ENCODE measurements at places on chromosomes 12 and 14. TPM values are rescaled to one million over a fixed set of nuclear protein-coding genes. Genes with fewer than 3 reads are reported as not detected.

The MED6 gene
- 58.2 TPM for total RNA-seq

The CISTR gene
- total RNA-seq: not detected

The DBX2 gene
- total RNA-seq: not detected

The TSPAN19 gene
- total RNA-seq: not detected

The ACACB gene
- 12.9 TPM for total RNA-seq

The KRT80 gene
- not detected for total RNA-seq

The PTPRR gene
- total RNA-seq: not detected

The RPAP3 gene
- 57.4 TPM for total RNA-seq

- no peak for DNase-seq
Observed at GRCh38 chr14:81618695-81619094, 85.0 kb upstream of the SEL1L start.

- DNase-seq: peak; percentile 9
Observed at GRCh38 chr12:4118017-4118510, 155.5 kb upstream of the CCND2 start.

DNA sequence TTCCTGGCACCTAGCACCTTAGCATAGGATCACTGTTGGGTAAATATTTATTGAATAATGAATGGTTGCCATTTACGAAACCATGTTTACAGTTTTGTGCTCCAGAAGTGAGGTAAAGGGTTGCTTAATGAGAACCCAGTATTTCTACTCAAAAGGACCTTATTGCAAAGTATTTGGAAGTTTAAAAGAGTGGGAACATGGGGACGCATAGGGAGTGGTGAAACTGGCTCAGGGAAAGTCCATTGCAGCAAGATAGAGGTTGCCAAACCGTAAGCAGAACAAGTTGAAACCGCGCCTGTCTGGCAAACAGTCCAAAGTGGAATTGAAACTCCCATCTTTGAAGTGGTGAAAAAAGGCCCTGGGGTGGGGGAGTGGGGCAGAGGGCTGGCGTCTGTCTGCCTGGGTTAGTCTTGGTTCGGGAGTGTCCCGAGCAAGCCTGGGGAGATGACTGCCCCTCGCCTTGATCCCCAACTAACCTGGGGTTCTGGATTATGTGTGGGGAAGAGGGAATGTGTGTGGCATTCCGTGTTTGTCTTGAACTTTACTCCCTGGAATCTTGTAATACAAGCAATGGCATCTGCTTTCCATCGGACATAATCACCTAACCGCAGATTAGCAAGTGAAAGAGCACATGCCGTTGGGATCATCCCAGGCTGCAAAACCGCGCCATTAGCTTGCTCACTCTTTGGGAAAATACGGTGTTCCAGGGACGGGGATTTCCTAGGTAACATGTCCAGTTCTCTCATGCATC, 7.2 kb downstream of the ALDH2 start:
- no peak for DNase-seq

- DNase-seq: no peak
Observed at GRCh38 chr12:12267742-12268200, 927 bp upstream of the LRP6 start.

DNA sequence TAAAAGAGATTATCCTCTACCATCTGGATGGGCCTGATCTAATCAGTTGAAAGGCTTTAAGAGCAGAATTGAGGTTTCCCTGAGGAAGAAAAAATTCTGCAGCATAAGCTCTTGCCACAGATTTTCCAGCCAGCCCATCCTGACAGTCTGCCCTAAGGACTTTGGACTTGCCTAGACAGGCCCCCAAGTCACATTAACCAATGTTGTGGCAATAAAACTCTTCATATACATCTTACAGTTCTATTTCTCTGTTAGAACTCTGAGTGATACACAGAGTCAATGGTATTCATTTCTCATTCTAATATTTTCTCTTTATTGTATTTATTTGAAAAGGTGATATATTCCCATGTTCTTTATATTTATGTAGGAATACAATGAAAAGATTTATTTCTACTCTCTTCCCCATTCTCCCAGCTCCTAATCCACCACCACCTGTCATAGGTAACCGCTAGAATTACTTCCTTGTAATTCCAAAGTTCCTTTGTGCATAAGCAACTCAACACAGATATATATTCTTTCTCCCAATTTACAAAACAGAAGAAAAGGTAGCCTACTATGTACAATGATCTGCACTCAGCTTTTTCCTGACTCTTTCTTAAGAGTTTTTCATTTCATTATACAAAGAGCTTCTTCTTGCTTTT, 182.1 kb downstream of the CAPZA3 start:
- no peak for DNase-seq

DNA sequence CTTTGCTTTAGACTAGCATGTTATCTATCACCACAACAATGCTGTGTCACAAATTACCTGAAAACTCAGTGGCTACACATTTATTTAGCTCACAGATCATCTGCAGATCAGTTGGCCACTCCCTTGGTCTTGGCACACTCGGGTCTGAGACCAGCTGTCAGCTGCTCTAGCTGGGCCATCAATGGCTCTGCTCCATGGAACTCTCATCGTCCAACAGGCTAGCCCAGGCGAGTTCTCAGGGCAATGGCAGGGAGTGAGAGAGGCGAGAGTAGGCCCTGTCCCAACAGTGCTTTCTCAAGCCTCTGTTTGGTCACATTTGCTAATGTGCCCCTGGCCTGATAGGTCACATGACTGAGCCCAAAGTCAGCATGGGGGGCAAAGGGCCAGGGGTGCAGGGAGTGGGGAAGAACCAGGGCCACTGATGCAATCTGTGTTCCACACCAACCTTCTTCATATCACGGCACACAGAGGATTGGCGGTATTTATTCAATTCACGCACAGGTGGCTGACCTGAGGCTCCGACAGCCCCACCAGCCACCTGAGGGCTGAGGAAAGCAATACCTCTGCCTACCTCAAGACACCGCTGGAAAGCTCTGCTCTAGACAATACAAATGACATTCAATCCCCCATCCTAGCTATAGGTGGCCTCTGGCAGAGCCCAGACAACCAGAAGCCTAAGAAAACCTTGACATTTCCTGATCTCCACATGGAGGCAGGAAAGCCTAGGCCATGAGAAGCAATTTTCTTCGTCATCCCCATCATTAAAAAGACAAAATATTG, 82.5 kb downstream of the NT5DC3 start:
- DNase-seq: no peak

GRCh38 chr14:50400461-50400860, 3.8 kb upstream of the CDKL1 start:
- no peak for DNase-seq

DNA sequence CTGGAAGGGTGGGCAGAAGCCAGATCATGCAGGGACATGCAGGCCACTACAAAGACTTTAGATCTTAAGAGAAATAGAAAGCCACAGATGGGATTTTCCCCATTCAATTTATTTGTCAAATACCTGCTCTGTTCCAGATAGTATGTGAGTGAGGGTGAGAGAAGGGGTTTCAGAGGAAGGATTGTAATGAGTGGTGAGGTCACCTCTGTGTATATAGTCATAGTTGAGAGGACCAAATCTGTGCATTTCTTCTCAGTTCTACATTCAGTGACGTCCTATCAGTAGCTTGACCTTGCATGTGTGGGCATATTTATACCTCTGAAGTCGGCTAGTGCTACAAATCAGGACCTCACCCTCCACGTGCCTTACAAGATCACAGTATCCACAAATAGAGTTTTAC, 31.2 kb upstream of the RBM19 start:
- no peak for DNase-seq

DNA sequence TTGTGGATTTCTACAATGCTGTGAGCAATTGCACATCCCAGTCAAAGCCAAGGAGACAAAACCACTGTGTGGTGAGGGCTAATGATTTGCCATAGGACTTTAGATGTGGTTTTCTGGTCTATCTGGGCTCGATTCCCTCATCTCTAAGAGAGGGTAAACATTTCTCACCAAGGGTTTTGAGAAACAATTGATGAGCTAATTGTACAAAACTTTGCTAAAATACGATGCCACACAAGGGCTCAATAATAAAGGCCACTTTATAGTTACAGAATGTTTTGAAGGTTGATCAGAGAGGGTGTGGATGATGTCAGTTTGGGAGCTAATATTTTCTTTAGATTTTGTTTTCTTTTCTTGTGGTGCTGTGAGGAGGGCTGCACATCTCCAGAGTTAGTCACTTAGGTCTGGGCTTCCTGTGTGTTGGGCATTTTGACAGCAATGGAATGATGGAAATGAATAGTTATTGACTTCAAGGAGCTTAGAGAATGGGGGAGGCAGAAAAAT, 60.8 kb upstream of the SLC38A4 start:
- no peak for DNase-seq

- no peak for DNase-seq
Observed at GRCh38 chr12:108305520-108305919, 33.6 kb downstream of the CMKLR1 start.

GRCh38 chr14:61621444-61621843, 73.9 kb upstream of the HIF1A start:
- no peak for DNase-seq

DNA sequence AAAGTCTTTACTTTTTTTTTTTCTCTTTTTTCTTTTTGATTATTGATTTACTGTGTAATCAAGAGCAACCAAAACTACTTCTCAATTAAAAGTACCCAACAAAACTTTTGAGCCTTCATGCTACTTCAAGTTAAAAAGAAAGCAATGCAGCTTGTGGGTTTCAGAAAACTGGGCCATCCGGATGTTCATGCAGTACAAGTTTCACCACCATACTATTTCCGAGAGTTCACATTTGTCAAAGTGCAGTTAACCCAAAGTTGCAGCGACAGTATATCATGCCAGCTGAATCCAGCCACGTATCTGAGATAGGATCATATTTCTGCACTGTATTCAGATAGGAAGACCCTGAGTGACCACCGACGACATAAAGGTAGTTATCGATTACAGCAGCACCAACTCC, 33.0 kb downstream of the KLHL28 start:
- DNase-seq: no peak

DNA sequence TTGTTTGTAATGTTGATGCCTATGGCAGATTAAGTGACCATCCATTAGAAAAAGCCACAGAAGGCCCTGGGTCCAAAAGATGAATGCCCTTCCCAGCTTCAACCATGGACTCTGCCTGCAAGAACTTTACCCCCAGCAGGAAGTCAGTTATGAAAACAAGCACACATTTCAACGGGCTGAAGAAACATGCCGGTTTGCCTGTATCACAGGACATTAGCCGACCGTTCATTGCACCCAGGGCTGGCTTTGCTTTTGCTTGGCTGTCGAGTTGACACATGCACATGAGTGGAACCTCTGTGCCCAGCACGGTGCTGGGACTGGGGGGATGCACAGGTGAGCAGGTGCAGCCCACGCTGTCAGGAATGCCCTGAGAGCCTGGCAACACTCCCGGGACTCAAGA, 1087.0 kb downstream of the BCL11B start:
- DNase-seq: no peak

GRCh38 chr14:95524706-95525512, 8.5 kb upstream of the SYNE3 start:
- no peak for DNase-seq

- DNase-seq: no peak
Observed at GRCh38 chr14:55194656-55195355, 3.4 kb upstream of the DLGAP5 start.

- DNase-seq: no peak
Observed at GRCh38 chr12:55666508-55666907, 29.8 kb downstream of the OR10P1 start.
